ENCODE measurements at places on chromosomes 11 and 22. TPM values are rescaled to one million over a fixed set of nuclear protein-coding genes. Genes with fewer than 3 reads are reported as not detected.

FIBIN gene
- total RNA-seq, result not detected

P2RY6 gene
- total RNA-seq, result not detected

RAC2 gene
- total RNA-seq, result 1,011 TPM

TEX54 gene
- not detected for total RNA-seq

GUCY1A2 gene
- total RNA-seq, result not detected

CDC42BPG gene
- 3.4 TPM for total RNA-seq

CD3E gene
- 607 TPM for total RNA-seq

CEND1 gene
- not detected for total RNA-seq

DNA sequence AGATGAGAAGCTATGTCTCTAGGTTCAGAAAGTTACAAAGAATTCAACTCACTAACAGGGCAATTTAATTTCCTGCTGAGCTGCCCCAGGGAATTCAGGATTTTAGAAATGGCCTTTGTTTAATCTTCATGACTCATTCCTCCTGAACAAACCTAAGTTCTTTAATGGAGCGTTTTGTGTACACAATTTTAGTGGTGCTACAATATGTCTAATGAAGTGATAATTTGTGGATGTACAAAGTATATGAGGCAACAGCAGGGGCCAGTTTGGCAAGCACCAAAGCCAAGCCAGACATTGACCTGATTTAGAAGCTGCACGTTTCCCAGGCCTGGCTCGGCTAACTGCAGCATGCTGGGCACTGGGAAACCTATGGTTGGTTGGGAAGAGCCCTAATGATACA, 34.4 kb upstream of the HEPHL1 start:
- no peak for DNase-seq
- no peaks in the 10 kb centered on the region for H3K27me3 ChIP-seq
- H3K36me3 ChIP-seq, result no peaks in the 10 kb centered on the region

DNA sequence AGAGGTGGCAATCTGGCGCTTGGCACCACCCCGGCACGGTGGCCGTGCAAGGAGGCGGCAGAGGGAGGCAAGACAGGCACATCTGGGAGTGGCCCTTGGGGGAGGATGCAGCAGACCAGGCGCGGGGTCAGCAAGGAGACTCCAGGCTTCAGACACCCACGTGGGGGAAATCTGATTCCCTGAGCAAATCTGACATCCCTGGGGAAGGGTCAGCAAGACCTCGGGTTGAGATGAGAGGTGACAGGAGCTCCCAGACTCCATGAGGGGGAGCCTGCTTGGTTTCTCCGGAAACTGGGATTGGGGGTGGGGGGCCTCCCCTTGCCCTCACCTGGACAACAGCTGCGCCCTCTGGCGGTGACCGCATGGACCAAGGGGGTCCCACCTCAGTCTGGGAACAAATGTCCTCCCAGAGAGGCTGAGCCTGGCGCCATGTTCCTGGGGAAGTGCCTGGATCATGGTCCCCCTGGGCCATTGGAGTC, 4.0 kb upstream of the RCOR2 start:
- no peak overlapping the region for H3K4me3 ChIP-seq
- peaks cover 23% of the 10 kb centered on the region for H3K27me3 ChIP-seq
- no peak for DNase-seq
- H3K4me1 ChIP-seq, result peaks cover 8% of the 10 kb centered on the region
- no peak overlapping the region for H3K27ac ChIP-seq

- H3K27ac ChIP-seq, result no peak overlapping the region
- no peak for DNase-seq
- H3K4me3 ChIP-seq, result no peak overlapping the region
- no peaks in the 10 kb centered on the region for H3K4me1 ChIP-seq
- no peaks in the 10 kb centered on the region for H3K36me3 ChIP-seq
- H3K27me3 ChIP-seq, result peaks cover 5% of the 10 kb centered on the region
Measured at GRCh38 chr22:35208003-35208402, 49.3 kb upstream of the HMGXB4 start.

- peak overlapping the region; percentile 56 for H3K27ac ChIP-seq
- no peaks in the 10 kb centered on the region for H3K4me1 ChIP-seq
- H3K4me3 ChIP-seq, result no peak overlapping the region
- no peaks in the 10 kb centered on the region for H3K36me3 ChIP-seq
Measured at GRCh38 chr11:2737866-2738265, 38.1 kb upstream of the KCNQ1OT1 start.

DNA sequence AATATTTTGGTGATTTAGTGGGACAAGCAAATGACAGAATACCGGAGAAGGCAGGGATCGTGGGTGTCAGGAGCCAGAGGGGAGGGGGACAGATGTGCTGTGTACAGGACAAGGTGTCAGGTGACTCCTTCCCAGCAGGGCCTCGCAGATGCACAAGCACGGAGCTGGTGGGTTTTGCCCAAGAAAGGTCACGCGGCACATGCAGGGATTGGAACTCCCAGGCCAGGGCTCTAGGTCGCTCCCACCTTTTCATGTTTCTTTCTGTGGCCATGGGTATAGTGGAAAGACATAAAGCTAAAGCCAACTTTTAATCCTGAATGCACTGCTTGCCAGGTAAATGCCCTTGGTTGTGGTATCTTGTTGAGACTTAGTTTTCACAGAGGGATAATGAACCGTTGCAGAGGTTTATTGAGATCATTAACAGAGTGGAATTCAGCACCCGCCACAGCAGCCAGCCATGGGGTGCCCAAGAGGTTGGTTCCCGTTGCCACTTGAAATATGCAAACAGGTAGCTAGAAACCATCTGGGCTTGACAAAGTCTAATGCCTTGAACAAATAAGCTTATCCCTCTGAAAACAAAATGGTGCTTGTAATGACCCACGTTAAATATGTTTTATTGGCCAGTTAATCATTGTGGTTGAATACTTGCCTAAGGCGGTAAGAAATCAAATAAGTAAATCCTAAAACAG, 10.1 kb downstream of the C22orf23 start:
- no peak overlapping the region for H3K27ac ChIP-seq
- no peaks in the 10 kb centered on the region for H3K27me3 ChIP-seq
- DNase-seq, result no peak
- H3K4me1 ChIP-seq, result peaks cover 2% of the 10 kb centered on the region
- H3K4me3 ChIP-seq, result no peak overlapping the region
- H3K36me3 ChIP-seq, result no peaks in the 10 kb centered on the region

DNA sequence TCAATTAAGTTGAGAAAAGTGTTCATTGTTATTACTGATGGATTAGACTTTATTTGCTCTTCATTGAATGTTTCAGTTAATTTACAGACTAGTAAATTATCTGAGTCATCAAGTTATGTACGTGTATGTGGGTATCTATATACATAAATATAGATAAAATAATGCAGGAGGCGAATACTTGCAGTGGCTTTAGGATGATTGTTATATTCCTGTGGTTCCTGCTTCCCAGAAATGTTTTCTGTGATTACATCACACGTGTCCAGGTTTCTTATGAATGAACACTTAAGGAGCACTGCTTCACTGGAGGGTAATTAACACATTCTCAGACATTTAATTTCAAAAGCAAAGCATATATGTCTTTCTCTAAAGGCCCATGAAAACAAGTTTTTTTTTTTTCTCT, 28.4 kb downstream of the YAP1 start:
- no peak overlapping the region for H3K27ac ChIP-seq
- H3K4me3 ChIP-seq, result no peak overlapping the region
- no peak for DNase-seq
- H3K36me3 ChIP-seq, result no peaks in the 10 kb centered on the region
- H3K27me3 ChIP-seq, result peaks cover 4% of the 10 kb centered on the region

GRCh38 chr11:114280696-114281095, 15.5 kb upstream of the NNMT start:
- no peaks in the 10 kb centered on the region for H3K27me3 ChIP-seq
- H3K4me1 ChIP-seq, result no peaks in the 10 kb centered on the region
- no peak overlapping the region for H3K27ac ChIP-seq
- no peaks in the 10 kb centered on the region for H3K36me3 ChIP-seq

- no peak for DNase-seq
- no peaks in the 10 kb centered on the region for H3K27me3 ChIP-seq
- no peak overlapping the region for H3K27ac ChIP-seq
Measured at GRCh38 chr22:36465232-36466021, 16.0 kb downstream of the TXN2 start.

DNA sequence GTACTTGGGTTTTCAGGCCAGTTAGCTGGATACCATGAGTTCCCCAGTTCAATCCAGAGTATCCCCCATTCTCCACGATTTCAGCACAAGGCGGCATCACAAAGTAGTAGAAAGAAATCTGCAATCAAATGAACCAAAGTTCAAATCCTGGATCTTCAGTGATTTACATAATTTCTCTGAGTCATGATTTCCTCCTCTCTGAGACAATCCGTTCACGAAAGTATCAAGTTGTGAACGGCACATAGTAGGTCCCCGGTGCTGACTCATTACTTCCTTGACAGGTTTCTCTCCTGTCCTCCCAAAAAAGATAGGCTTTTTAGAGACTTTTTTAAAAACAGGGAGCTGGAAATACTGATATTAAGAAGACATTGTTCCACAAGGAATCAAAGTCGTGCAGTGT, 69.1 kb upstream of the AKIP1 start:
- no peak overlapping the region for H3K27ac ChIP-seq
- H3K36me3 ChIP-seq, result peaks cover 1% of the 10 kb centered on the region

- H3K36me3 ChIP-seq, result no peaks in the 10 kb centered on the region
- no peak overlapping the region for H3K4me3 ChIP-seq
- DNase-seq, result no peak
- peaks cover 2% of the 10 kb centered on the region for H3K27me3 ChIP-seq
- no peaks in the 10 kb centered on the region for H3K4me1 ChIP-seq
- H3K27ac ChIP-seq, result no peak overlapping the region
Measured at GRCh38 chr22:48234011-48234410, 1471.6 kb downstream of the TBC1D22A start.

- peaks cover 40% of the 10 kb centered on the region for H3K27me3 ChIP-seq
- peak overlapping the region; percentile 80 for H3K4me3 ChIP-seq
- no peak overlapping the region for H3K27ac ChIP-seq
- H3K4me1 ChIP-seq, result peaks cover 10% of the 10 kb centered on the region
- DNase-seq, result peak; percentile 35
- no peaks in the 10 kb centered on the region for H3K36me3 ChIP-seq
Measured at GRCh38 chr11:94741022-94741679, 27.0 kb upstream of the AMOTL1 start.

DNA sequence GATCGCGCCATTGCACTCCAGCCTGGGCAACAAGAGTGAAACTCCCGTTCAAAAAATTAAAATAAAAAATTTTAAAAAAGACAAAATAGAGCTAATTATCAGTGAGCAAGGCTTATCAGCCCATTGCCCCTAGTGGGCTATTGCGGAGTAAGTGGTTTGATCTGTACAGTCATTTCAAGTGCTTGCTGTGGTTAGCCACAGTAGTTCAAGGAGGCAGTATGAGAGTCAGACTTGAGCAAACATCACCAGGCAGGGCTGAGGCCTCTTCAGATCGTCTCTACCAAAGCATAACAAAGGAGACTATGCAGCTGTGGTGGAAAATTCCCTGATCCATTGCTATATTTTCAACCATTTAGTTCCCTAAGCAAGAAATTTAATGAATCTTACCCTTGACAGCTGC, 4.3 kb upstream of the SBF2 start:
- H3K4me1 ChIP-seq, result peaks cover 29% of the 10 kb centered on the region
- peaks cover 68% of the 10 kb centered on the region for H3K27me3 ChIP-seq
- no peak overlapping the region for H3K27ac ChIP-seq
- H3K4me3 ChIP-seq, result peak overlapping the region; percentile 18

DNA sequence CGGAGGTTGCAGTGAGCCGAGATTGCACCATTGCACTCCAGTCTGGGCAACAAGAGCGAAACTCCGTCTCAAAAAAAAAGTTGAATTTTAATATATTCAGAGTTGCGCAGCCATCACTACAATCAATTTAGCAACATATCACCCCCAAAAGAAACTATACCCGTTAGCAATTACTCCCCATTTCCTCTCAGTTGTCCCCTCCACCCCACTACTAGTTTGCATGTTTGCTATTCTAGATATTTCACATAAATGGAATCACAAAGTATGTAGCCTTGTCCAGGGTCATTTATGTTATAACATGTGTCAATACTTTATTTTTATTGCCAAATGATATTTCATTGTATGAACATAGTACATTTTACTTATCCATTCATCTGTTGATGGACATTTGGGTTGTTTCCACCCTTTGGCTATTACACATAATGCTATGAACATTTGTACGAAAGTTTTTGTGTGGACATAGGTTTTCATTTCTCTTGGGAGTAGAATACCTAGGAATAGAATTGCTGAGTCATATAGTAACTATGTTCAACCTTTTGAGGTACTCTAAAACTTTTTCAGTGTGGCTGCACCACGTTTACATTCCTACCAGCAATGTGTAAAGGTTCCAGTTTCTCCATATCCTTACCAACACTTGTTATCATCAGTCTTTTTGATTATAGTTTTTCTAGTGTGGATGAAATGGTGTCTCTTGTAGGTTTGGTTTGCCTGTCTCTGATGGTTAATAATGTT, 2.2 kb downstream of the ZNF143 start:
- H3K4me3 ChIP-seq, result peak overlapping the region; percentile 95
- peak overlapping the region; percentile 65 for H3K27ac ChIP-seq
- H3K36me3 ChIP-seq, result peaks cover 10% of the 10 kb centered on the region

DNA sequence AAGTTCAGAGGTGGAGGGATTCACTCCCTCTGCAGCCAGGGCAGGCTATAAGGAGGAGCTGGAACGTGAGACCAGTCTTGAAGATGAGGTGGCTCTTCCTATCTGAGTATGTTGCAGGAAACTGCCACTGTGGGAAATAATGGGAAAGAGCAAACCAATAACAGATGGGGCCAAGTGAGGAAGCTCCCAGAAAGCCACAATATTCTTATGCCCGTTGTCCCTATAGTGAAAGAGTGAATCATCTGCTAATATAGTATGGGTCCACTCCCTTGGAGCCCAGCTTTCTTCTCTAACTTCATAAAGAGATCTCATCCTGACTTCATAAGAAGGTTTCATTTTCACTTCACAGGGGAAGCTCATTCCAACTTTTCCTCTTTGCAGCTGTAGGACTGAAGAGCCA, 206.4 kb downstream of the BLID start:
- no peak for DNase-seq
- H3K27ac ChIP-seq, result no peak overlapping the region
- H3K36me3 ChIP-seq, result no peaks in the 10 kb centered on the region
- peaks cover 5% of the 10 kb centered on the region for H3K27me3 ChIP-seq
- H3K4me3 ChIP-seq, result no peak overlapping the region

DNA sequence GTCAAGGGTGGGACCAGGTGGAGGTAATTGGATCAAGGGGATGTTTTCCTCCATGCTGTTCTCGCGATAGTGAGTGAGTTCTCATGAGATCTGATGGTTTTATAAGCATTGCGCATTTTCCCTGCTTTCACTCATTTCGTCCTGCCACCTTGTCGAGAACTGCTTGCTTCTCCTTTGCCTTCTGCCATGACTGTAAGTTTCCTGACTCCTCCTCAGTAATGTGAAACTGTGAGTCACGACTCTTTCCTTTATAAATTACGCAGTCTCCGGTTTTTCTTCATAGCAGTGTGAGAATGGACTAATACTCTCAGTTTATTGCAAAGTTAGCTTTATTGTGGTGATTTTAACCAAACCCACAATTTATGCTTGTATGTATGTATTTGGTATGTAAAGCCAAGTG, 878.5 kb upstream of the ANO3 start:
- H3K27ac ChIP-seq, result no peak overlapping the region
- H3K4me3 ChIP-seq, result no peak overlapping the region
- no peak for DNase-seq
- H3K36me3 ChIP-seq, result no peaks in the 10 kb centered on the region
- H3K27me3 ChIP-seq, result no peaks in the 10 kb centered on the region

Measured in activated naive CD8-positive, alpha-beta T cell treated with anti-CD3 and anti-CD28 coated beads, Interleukin-2, amount 10 ng/mL, durations not matched to agents 7 days and 5 days (primary cell).